ENCODE measurements at places on chromosomes 16 and 17.
A peak's percentile ranks its signal among the peaks of the same experiment; 100 is the strongest.

DNA sequence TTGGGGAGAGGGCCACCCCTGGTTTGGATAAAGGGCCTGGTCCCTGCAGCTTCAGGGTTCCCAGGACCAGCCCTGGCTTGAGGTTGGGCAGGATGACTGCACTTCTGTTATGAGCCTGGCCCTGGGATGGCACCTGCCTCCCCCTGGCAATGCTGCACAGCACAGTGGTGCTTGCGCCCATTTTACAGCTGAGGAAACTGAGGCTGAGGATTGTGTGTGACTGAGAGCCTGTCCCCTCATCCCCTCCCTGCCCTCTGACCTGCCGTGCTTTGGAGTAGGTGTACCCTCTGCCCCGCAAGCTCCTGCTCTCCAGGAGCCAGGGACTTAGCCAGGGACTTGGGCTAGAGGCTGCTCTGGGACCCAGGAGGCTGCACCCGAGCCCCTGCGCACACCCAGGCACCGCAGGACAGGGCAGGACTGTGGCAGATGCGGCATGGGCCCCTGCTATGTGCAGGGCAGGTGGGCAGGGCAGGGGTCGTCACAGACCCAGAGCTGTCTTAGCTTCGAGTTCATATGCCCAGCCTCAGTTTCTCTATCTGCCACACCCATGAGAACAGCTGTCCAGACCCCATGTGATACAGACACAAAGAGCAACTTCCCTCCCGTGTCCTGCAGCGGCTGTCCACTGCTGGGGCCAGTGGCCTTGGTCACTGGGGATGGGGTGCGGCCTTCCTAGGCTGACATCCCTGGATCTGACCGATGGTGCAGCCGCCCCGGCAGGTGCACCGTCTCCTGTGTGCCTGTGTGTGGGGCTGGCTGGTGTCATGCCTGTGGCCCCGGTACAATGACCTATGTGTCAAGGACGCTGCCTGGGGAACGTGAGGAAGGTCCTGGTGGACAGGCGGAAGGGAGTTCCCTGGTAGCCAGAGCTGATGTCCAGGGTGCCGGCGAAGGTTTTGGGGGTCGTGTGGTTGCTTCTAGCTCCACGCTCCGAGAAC is 36.6 kb downstream of the BAHCC1 start:
- DNase-seq, result no peak

- no peak for DNase-seq
These were observed 203.8 kb upstream of the HSBP1 start for GRCh38 chr16:83603723-83604570.

GRCh38 chr17:73228748-73229236 is 32.9 kb downstream of the CPSF4L start:
- DNase-seq, result peak; percentile 68

GRCh38 chr17:60526726-60527125 is 684 bp upstream of the APPBP2 start:
- DNase-seq, result no peak

- DNase-seq, result no peak
These were observed 2.6 kb downstream of the FZD2 start for GRCh38 chr17:44559634-44560554.

GRCh38 chr16:78094166-78094565 is 5.3 kb upstream of the WWOX start:
- DNase-seq, result no peak
